NCI-H187 (cell line): ENCODE measurements at places on chromosomes 3 and 15.

- DNase-seq = no peak
Observed at GRCh38 chr3:49498648-49499047, 28.6 kb downstream of the DAG1 start.

GRCh38 chr3:171960159-171960558 is 79.2 kb upstream of the FNDC3B start:
- no peak for DNase-seq

DNA sequence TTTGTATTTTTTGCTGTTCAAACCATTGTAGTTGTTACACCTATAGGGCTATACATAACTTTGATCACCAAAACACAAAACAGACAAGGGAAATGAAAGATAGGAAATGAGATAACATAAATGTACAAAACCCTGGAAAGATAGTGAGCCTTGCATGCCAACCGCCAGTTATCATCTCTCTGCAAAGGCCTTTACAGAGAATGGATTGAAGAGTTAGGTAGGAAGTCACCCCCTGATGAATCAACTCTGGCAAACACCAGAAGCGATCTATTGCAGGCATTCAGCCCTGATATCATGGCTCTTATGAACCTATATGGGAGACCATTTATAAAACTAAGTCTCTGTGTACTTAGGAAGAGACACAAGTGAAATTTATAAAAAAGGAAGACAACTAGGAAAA is 588.0 kb downstream of the TUSC7 start:
- DNase-seq = no peak

GRCh38 chr15:34473840-34474239 is 36.2 kb upstream of the GOLGA8A start:
- no peak for DNase-seq

GRCh38 chr3:175274474-175275218 is 415.5 kb downstream of the NAALADL2 start:
- no peak for DNase-seq

DNA sequence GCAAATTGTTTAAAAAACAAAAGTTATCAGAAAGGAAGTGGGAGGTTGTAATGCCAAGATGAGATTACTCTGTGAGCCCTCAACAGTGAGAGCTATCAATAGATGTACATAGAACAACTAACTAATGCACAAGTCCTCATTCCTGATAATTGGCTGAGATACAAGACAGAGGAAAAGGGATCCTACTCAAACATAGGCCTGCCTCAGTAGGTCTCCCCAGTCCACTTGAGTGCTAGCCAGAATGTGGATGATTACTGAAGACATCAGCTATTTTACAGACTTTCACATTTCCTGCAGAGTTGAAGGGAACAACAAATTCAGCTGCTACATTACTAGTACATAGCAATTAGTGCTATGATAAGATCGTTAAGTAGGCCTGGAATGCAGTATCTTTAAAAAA is 981.9 kb downstream of the TUSC7 start:
- DNase-seq = no peak

GRCh38 chr3:53716998-53717397 is 129.2 kb downstream of the CHDH start:
- no peak for DNase-seq

GRCh38 chr3:161691677-161692076 is 195.1 kb downstream of the OTOL1 start:
- DNase-seq = no peak

- no peak for DNase-seq
Observed at GRCh38 chr15:48678851-48679250, 33.3 kb upstream of the FBN1 start.

DNA sequence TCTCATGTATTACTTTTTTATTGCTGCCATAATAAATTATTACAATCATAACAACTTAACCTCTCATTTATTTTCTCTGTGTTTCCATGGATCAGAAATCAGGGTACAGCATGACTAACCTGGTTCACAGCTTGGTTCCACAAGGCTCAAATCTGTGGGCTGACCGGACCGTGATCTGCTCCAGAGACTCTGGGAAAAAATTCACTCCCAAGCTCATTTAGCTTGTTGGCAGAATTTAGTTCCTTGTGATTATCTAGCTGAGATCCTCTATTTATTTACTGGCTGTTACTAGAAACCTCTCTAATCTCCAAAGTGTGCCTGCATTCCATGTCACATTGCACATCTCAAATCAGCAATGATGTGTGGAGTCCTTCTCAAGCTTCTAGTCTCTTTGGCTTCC is 386.6 kb downstream of the DIPK2A start:
- no peak for DNase-seq

DNA sequence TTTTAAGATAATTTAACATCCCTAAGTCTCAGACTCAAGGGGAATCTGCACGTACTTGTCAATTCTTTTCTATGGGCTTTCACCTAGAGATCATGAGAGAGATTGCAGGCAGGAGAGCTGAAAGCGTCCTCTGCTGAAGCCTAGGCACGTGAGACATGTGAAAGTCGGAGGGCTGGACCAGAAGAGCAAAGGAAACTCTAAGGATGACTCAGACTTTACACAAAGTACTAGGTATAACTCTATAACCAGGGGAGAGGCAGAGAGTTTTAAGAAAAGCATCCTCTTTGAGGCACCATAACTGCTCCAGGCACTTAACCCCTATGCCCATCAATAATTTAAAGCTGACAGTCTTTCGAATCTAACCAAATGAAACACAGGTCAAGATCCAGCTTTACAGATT is 436.6 kb downstream of the VGLL3 start:
- DNase-seq = no peak

- no peak for DNase-seq
Observed at GRCh38 chr3:194257916-194258668, 93.0 kb downstream of the CPN2 start.

- DNase-seq = no peak
Observed at GRCh38 chr15:89513284-89513683, 16.9 kb upstream of the RHCG start.

DNA sequence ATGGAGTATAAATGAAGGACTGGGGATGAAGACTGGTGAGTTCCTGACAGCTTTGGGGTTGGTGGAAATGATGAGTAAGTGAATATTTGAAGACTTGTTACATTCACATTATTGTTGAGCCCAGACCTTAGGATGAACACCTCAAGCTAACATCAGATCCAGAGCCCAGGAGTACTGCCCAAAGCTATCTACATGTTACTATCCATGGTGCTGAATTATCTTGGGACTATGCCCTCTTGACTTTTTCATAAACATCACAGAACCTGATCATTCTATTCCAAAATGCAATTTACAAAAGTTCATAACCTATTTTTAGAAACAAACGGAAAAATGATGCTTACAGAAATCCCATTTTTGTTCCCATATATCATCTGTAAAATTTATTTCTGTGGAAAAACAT is 613.3 kb downstream of the TUSC7 start:
- no peak for DNase-seq

- no peak for DNase-seq
Observed at GRCh38 chr3:100198579-100199269, 62.1 kb upstream of the TBC1D23 start.

- DNase-seq = no peak
Observed at GRCh38 chr3:161781381-161781780, 284.8 kb downstream of the OTOL1 start.

DNA sequence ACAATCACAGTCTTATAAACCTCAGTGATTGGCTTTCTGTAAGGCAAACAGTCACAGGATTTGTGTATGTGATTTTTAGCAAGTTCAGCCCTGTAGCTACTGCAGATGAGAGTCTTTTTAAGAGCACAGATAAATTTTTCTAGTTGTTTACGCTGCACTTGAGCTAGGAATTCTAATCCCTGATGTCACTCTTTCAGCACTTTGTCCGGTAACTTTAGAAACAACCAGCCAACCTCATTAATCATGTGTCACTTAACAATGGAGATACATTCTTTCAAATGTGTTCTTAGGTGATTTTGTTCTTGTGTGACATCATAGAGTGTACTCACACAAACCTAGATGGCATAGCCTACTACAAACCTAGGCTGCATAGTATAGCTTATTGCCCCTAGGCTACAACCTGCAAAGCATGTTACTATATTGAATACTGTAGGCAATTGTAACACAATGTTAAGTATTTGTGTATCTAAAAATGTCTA is 36.8 kb upstream of the GOLGA6L2 start:
- no peak for DNase-seq
